Osteocyte (in vitro differentiated cells): ENCODE measurements at places on chromosomes 13 and 19. TPM values are rescaled to one million over a fixed set of nuclear protein-coding genes. Genes with fewer than 3 reads are reported as not detected.

- peaks cover 3% of the 10 kb centered on the region for H3K36me3 ChIP-seq
- no peaks in the 10 kb centered on the region for H3K27me3 ChIP-seq
- H3K27ac ChIP-seq: no peak overlapping the region
Observed at GRCh38 chr13:95146486-95146885, 154.8 kb downstream of the ABCC4 start.

TUBA3C gene
- not detected in 2 replicates for total RNA-seq

- H3K4me3 ChIP-seq: no peak overlapping the region
- H3K27me3 ChIP-seq: no peaks in the 10 kb centered on the region
- H3K27ac ChIP-seq: peak overlapping the region; percentile 78
- H3K36me3 ChIP-seq: no peaks in the 10 kb centered on the region
- DNase-seq: no peak
Observed at GRCh38 chr19:1181606-1182005, 7.5 kb upstream of the SBNO2 start.

GRCh38 chr19:35868823-35869326, 501 bp downstream of the APLP1 start:
- H3K27me3 ChIP-seq: peaks cover 33% of the 10 kb centered on the region
- DNase-seq: no peak
- no peak overlapping the region for H3K27ac ChIP-seq

ZNF470 gene
- total RNA-seq: 3.4 and 4.4 TPM in 2 replicates

DNA sequence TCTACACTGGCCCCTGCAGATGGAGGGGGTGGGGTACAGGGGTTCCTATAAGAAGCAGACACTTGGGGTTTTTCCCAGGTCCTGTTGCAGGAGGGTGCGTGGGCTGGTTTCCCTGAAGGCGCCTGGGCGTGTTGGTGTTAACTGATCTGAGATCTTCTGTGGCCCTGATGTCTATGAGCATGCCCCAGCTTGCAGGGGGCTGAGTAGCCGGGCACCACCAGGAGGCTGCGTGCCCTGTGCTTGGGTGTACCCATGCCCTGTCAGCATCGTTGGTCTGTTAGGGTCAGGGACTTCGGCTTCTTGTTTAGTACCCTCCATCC, 45.3 kb downstream of the CAPN12 start:
- H3K27ac ChIP-seq: peak overlapping the region; percentile 65
- DNase-seq: no peak
- H3K4me1 ChIP-seq: peaks cover 48% of the 10 kb centered on the region
- H3K36me3 ChIP-seq: peaks cover 21% of the 10 kb centered on the region
- no peak overlapping the region for H3K4me3 ChIP-seq

GRCh38 chr19:19056636-19057275, 7.0 kb upstream of the SLC25A42 start:
- H3K4me3 ChIP-seq: no peak overlapping the region
- no peak overlapping the region for H3K27ac ChIP-seq
- DNase-seq: no peak
- no peaks in the 10 kb centered on the region for H3K27me3 ChIP-seq
- no peaks in the 10 kb centered on the region for H3K4me1 ChIP-seq

DNA sequence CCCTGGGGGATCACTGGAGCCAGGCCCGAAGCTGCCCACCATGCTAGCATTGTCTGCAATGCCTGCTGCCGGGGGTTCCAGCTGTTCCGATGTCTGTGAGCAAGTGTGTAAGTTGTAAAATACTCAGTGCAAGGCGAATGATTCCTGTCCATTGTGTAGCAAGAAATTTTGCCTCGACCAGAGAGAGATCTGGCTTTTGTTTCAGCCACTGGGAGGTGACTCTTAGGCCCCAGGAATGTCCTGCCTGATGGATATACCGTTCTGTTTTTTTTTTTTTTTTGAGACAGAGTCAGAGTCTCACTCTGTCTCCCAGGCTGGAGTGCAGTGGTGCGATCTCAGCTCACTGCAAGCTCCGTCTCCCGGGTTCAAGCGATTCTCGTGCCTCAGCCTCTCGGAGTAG, 7.3 kb upstream of the GADD45B start:
- no peak overlapping the region for H3K27ac ChIP-seq
- H3K4me1 ChIP-seq: peaks cover 23% of the 10 kb centered on the region
- no peak for DNase-seq
- no peaks in the 10 kb centered on the region for H3K36me3 ChIP-seq
- H3K27me3 ChIP-seq: no peaks in the 10 kb centered on the region
- no peak overlapping the region for H3K4me3 ChIP-seq

- H3K4me3 ChIP-seq: no peak overlapping the region
- no peak for DNase-seq
- no peaks in the 10 kb centered on the region for H3K36me3 ChIP-seq
- H3K27ac ChIP-seq: no peak overlapping the region
Observed at GRCh38 chr19:13400296-13400695, 106.0 kb downstream of the CACNA1A start.

DNA sequence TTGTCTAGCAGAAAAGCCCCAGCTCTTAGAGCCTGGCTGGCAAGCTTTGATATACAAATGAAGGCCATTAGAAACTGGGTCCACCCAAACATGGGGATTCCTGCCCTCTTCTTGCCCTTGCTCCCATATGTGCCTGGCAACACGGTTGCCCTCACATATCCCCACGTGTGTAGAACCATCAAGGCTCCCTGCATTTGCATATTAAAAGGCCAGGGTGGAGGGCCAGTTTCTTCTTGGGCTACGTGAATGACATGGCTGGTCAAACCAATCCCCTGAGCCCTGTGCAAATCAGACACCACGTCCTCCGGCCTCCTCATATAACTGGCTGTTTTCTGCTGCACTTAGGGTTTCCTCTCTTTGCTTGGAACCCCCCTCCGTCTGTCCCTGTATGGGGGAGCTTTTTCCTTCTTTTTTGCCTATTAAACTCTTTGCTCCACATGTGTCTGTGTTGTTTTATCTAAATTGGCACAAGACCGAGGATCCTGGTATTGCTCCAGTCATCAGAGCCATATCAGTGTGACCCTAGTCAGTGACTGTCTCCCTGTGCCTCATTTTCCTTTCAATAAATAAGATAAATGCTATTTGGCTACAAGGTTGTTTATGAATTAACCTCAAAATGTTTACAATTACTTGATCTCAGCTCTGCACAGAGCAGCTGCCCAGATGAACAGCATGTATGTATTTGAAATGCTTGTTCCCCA, 30.3 kb upstream of the CEACAM1 start:
- H3K27me3 ChIP-seq: peaks cover 8% of the 10 kb centered on the region
- DNase-seq: peak; percentile 44
- H3K36me3 ChIP-seq: no peaks in the 10 kb centered on the region
- no peak overlapping the region for H3K4me3 ChIP-seq
- H3K27ac ChIP-seq: no peak overlapping the region
- H3K4me1 ChIP-seq: no peaks in the 10 kb centered on the region

DNA sequence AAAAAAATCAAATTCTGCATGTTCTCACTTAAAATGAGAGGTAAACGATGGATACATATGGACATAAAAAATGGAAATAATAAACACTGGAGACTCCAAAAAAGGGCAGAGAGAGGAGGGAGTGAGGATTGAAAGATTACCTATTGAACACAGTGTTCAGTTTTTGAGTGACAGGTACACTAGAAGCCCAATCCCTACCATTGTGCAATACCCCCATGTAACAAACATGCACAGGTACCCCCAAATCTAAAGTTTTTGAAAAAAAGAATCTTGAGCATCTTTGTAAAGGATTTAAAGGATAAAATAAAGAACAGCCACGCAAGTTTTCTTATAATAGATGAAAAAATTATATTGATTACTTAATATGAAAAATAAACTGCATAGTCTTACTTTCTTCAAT, 16.7 kb upstream of the CLC start:
- DNase-seq: no peak
- H3K36me3 ChIP-seq: no peaks in the 10 kb centered on the region
- H3K4me1 ChIP-seq: no peaks in the 10 kb centered on the region
- no peak overlapping the region for H3K4me3 ChIP-seq
- H3K27me3 ChIP-seq: peaks cover 16% of the 10 kb centered on the region

- no peak overlapping the region for H3K4me3 ChIP-seq
- H3K27ac ChIP-seq: no peak overlapping the region
- no peak for DNase-seq
- H3K27me3 ChIP-seq: peaks cover 12% of the 10 kb centered on the region
- H3K4me1 ChIP-seq: no peaks in the 10 kb centered on the region
- H3K36me3 ChIP-seq: no peaks in the 10 kb centered on the region
Observed at GRCh38 chr13:98780451-98780850, 28.0 kb upstream of the SLC15A1 start.

NPHS1 gene
- total RNA-seq: not detected in 2 replicates

GARIN5A gene
- 1.8 and 2.0 TPM in 2 replicates for total RNA-seq

- H3K27ac ChIP-seq: no peak overlapping the region
- no peaks in the 10 kb centered on the region for H3K36me3 ChIP-seq
- peak overlapping the region; percentile 22 for H3K4me3 ChIP-seq
- DNase-seq: no peak
- no peaks in the 10 kb centered on the region for H3K27me3 ChIP-seq
- H3K4me1 ChIP-seq: peaks cover 44% of the 10 kb centered on the region
Observed at GRCh38 chr19:55474269-55475265, 1.9 kb upstream of the ZNF628 start.
